ENCODE measurements at places on chromosomes 5 and 9.
A peak's percentile ranks its signal among the peaks of the same experiment; 100 is the strongest.

GRCh38 chr9:89774858-89775370 is 170.1 kb downstream of the GADD45G start:
- DNase-seq, result no peak

DNA sequence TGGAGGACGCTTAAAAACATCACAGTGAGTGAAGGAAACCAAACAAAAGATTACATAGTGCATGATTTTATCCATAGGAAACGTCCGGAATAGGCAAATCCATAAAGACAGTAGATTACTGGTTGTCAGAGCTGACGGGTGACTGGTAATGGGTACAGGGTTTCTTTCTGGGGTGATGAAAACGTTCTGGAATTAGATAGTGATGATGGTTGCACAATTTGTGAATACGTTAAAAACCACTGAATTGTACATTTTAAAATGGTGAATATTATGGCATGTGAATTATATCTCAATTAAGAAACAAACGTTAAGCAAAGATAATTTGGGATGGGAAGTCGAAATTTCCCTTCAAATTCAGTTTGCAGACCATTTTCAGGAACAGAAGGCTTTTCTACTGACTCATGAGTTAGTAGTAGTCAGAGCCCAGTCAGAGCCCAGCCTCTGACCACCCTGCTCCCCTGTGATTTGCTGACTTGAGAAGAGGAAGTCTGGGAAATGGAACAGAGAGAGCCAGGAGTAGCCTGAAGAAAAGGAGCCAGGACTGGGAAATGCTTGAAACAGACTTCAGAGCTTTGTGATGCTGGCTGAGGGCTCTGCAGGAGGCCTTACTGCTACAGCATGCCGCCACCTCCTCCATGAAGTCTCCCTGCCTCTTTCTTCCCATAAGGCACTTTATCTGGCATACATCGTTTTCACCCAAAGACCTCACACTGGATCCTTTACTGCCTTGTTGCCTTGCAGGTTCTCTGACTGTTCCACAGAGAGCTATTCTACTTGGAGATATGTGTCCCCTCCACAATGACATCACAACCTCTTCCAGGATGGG is 46.4 kb upstream of the CTNNA1 start:
- no peak for DNase-seq

- no peak for DNase-seq
Observed at GRCh38 chr5:180799194-180799593, 3.4 kb downstream of the MGAT1 start.

DNA sequence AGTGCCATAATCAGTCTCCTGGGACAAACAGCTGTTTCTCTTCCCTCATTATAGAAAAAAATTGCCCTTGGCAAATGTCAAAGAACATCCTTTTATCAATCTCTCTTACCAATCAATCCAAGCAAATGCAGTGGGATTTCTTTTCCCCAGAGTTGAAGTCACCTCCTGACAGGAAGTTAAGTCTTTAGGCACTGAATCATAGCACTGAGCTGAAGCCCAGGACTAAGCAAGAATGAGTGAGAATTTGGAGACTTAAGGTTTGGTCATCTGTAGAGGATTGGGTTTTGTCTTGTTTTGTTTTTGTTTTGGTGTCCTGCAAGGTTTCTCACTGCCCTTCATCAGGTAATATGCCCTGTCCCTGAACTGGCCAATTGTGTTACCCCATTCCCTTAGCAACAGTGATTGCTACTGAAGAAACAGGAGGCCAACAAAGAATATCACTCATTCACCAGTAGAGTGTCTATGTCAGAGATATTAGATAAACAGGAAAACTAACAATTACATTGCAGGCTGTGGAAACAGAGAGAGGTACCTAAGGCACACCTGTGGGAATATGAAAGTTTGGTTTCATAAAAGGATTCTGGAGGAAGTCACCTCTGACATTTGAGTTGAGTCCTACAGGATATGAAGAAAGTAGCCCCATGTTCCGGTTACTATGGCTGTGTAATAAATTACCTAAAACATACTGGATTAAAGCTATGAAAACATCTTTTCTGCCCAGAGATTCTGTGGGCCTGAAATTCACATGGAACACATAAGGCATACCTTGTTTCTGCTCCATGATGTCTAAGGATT is 4.5 kb upstream of the FXN start:
- no peak for DNase-seq

GRCh38 chr5:168424594-168425323 is 61.5 kb upstream of the RARS1 start:
- DNase-seq, result no peak

- no peak for DNase-seq
Observed at GRCh38 chr5:111511831-111512374, 432 bp downstream of the STARD4 start.

DNA sequence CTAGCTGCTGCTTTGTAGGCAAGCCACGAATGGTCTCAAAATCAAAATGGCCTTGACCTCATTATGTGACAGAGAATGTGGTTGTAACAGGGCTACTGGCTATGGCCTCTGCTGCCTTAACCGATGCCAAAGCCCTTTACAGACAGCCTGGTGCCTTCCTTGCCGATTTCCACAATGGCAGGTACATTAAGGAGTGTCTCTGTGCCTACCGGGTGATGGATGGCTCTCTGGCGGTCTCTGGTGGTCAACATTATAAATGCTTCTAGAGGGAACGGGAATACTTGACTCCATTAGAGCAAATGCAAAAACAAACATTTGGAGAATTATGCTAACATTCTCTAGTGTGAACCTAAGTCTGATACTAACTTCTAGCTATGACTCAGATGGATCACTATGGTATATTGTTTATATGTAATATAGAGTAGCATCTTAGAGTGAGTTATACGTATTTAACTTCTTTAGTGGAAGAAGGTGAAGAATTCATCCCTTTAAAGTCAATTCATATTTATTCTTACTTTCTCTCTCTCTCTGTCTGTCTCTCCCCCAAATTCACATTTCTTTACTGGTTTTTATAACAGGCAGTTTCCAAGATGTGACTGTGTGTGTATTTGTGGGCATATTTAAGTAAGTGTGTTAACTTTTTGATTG is 52.5 kb downstream of the RPS23 start:
- DNase-seq, result peak; percentile 59

DNA sequence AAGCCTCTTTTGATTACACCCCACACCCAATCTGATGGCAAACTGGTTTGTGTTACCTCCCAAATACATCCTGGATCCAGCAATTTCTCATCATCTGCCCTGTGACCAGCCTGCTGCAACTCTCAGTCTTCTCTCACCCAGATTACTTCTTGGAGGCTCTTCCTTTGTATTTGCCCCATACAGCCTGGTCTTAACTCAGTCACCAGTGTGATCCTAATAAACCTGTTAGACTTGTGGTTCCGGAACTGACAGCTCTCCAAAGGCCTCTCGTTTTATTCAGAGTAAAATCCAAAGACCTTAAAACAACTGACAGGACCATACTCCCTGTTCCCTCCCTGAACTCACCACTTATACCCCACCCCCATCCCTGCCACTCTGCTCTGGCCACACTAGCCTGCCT is 228.2 kb upstream of the PAPPA start:
- no peak for DNase-seq

GRCh38 chr5:7886849-7887475 is 18.0 kb downstream of the MTRR start:
- DNase-seq, result no peak

DNA sequence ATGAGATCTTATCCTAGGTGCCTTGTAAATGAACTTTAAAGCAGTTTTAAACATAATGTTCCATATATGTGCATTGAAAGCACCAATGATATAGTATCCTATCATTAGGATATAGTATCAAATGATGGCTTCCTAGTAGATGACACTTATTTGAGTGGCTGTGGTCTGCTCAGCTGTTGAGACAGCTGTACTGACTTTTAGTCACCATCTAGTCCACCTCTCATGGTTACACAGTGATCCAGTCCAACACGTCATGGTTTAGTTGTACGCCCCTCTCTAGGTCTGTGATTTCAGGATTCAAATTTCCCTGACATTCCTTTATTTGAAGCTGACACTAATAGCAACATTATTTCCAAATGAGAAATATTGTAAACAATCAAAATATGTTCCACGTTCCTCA is 127.3 kb upstream of the TUT7 start:
- DNase-seq, result no peak

DNA sequence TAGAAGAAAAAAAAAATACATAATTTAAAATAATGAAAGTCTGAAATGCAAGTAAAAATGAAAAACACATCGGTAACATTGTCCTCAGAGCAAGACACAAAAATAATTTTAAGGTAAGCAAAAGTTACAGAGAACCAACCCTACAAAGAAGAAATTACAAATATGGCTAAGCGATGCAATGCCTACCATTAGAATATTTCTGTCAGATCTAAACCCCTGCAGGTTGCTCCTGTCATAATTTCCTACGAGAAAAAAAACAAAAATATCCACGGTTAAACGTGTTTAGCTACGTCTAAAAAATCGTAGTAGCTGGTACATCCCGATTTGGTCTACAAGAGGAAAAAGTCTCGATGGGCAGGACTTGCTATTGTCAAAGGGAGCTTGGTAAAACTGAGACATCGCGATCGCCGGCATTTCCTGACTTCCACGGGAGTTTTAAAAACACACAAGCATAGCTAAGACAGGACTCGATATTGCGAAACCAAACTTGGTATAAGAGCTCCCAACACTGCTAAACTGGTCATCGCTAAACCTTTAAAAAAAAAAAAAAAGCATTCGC is 1.1 kb upstream of the ANXA2R start:
- DNase-seq, result no peak

DNA sequence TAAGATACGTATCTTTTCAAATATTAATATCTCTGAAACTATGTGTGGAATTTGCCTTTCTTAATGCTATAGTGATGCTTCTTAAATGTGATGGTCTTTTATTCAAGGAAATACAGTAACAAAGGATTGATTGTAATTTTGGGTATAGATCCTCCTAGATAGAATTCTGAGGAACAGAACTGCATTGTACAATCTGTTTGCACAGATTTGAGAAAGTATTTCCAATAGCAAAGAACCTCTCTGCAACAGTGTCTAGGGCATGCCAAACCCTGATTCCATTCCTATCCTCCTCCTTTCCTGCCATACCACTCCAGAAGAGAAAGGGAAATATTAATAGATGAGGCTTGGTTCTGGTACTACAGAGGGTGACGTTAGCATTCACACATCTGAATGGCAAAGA is 10.4 kb downstream of the SMIM15 start:
- no peak for DNase-seq

- no peak for DNase-seq
Observed at GRCh38 chr9:108212184-108212583, 643.6 kb downstream of the ACTL7B start.

GRCh38 chr9:96413302-96414221 is 4.6 kb downstream of the ZNF367 start:
- no peak for DNase-seq

DNA sequence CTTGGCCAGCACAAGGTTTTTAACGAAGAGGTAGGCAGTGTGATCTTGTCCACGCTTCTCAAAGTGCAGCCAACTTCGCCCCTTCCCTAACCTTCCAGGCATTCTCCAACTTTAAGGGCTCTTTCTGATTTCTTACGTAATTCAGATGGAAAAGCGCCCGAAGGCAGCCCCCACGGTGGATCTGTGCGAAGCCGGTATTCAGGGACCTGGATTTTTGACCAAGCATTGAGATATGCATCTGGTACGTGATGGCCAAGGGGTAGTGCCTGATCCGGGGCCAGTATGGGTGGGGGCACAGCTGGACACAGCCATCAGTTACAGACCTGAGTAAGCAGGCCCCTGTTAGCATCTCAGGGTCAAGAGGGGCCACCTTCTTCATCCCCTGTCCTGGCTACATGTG is 80.0 kb downstream of the AMBP start:
- no peak for DNase-seq

- no peak for DNase-seq
Observed at GRCh38 chr5:61348447-61348846, 16.4 kb downstream of the ZSWIM6 start.

GRCh38 chr9:83449166-83449565 is 89.0 kb downstream of the FRMD3 start:
- DNase-seq, result no peak

- no peak for DNase-seq
Observed at GRCh38 chr5:140966293-140967225, at the start of gene PCDHAC2. TSS of gene PCDHAC2 (plus strand) at chr5:140966476. CDS start at chr5:140966767, 291 bp downstream.

- DNase-seq, result no peak
Observed at GRCh38 chr5:170542691-170543293, 39.0 kb downstream of the KCNIP1 start.

- no peak for DNase-seq
Observed at GRCh38 chr5:126100767-126101166, 322.4 kb upstream of the GRAMD2B start.

DNA sequence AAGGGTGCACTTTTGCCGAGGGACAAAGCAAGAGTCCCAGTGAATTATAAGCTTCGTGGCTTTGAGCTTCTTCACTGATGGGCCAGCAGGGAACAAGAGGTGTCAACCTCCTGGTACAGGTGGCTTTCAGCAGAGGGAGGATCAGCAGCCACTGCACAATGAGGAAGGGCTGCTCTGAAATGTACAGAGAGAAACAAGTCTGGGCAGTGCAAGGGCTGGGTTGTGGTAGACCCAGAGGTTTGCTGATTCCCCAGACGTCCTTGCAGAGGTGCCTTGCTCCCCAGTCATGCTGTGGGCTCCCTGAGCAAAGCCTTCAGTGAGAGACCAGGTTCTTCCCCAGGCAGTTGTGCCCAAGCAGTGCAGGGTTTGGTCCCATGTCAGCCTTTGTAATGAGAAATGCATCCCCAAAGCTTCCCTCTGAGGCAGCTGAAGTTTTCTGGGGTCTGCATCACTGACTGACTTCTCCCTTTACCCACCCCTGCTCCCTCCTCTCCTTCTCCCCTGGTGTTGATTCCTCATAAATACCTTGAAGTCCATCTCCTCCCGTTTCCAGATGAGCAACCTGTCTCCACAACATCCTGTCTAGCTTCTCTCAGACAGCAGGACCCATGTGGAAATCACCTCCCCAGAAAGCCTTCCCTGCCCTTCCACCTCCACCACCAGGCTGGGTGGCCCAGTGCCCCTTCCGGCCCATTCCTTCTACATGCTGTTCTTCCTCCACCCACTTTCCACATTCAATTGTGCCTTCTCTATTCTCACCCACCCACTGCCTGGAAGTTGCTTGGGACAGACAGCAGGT is 599.6 kb upstream of the ADAMTS16 start:
- no peak for DNase-seq

GRCh38 chr9:5073701-5074100 is 88.6 kb downstream of the JAK2 start:
- DNase-seq, result no peak

All from activated gamma-delta T cell treated with Interleukin-2 at 50 U/mL for 16 hours (primary cell).